ENCODE measurements at places on chromosomes 2 and 18.

GRCh38 chr2:218782528-218782844, 539 bp downstream of the CYP27A1 start:
- DNase-seq, result no peak

GRCh38 chr2:132632000-132632649, 37.9 kb downstream of the LYPD1 start:
- no peak for DNase-seq

- DNase-seq, result no peak
These were observed 680 bp upstream of the LBH start for GRCh38 chr2:30230497-30231211.

DNA sequence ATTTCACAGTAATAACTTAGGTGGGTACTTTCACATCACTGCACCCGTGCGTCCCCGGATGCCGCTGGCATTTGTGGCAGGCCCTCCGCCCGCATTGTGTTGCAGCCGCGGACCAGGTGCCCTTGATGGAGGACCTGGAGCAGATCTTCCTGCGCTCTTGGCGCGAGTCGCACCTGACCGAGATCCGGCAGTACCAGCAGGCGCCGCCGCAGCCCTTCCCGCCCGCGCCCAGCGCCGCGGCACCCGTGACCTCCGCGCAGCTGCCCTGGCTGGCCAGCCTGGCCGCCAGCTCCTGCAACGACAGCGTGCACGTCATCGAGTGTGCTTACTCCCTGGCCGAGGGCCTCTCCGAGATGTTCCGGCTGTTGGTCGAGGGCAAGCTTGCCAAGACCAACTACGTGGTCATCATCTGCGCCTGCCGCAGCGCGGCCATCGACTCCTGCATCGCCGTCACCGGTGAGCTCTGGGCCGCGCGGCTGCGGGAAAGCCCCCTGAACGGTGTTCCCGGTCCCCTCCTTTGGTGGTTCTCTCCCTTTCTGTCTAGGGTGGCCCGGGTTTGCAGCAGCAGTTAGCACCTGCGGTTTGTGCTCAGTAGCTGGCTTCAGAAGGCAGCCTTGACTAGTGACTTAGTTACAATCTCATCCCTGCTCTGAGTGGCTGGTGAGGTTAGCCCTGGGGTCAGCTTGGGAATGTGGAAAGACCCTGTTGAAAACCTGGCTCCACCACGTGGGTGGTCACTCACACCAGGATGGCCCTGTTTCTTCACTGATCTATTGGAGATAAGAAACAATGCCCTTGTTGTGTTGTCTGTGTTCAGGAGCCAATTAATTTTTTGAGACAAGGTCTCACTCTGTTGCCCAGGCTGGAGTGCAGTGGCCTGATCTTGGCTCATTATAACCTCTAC, 59.1 kb downstream of the GREB1 start:
- no peak for DNase-seq

DNA sequence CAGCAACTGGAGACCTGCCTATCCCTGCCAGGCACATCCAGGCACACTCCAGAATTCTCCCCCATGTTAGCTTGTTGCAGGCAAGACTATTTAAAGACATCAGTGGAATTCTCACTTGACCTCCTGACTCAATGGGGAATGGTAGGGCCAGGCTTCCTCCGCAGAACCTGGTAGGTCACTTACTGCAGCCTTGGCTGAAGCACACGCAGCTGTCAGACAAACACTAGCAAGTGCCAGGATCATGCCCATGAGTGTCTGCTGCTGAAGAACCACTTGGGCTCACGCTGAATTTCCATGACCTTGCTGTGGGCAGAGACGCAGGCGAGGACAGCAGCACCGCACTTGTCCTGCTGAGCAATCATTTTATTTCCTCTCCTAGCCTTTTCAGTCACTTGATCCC, 3.2 kb downstream of the LRRC30 start:
- DNase-seq, result no peak

- no peak for DNase-seq
These were observed 656.8 kb downstream of the METTL4 start for GRCh38 chr18:1914489-1914888.

- no peak for DNase-seq
These were observed 162.1 kb downstream of the KCNH7 start for GRCh38 chr2:162676515-162676914.

DNA sequence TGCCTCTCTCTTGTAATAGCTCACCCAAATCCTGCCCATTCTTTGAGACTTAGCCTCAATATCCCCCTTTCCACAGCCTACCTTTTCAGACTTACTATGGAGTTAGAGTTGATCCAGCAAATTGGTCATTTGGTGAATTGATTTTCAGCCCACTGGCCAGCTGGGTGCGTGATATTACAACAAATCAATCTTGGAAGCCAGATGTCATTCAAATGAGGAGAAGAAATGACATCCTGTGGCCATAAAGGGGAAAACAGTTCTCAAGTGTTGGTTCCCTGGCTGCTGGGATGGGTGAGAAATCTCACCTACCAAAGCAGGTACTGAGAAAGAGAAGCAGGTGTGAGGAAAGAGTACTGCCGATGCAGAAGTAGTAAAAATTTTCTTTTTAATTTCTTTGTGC, 36.7 kb upstream of the FOXI3 start:
- no peak for DNase-seq

GRCh38 chr18:5979971-5980457, 84.7 kb upstream of the TMEM200C start:
- peak; percentile 79 for DNase-seq
